NCI-H510A treated with DMSO at 0.1 percent for 48 hours (cell line): ENCODE measurements at places on chromosomes 3 and 15.

DNA sequence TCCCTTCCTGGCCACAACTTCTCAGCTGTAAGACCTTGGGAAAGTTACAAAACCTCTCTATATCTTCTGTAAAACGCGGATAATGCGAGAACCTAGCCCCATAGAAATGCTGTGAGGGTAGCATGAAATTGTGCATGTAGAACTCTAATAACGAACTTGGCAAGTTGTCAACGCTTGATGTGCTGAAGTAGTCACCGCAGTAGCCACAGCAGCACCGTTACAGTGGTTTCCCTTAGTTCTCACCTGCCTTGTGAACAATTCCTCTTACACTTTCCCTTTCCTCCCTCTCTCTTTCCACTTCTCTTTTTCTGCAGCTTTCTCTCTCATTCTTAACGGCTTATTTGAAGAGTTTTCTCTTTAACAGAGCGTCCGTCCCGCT, 447 bp upstream of the SHQ1 start:
- DNase-seq: peak; percentile 63

GRCh38 chr15:57436961-57437360, 60.7 kb downstream of the CGNL1 start:
- no peak for DNase-seq

DNA sequence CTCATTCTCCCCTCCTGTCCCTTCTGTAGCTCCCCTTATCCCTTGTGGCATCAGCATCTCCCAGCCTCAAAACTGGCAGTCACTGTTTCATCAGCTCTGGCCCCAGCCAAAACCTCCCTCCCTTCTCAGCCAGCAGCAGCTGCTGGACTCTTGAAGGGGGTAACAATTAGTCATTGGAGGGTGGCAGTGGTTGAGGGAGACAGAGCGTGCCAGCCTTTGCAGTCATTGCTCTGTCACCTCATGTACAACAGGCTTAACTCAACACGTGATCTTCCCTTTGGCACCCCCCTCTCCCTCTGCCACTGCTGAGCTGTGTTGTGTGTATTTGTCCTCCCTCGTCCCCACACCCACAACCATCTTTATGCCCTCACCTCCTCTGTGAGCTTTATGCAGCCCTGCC, 28.2 kb downstream of the RBP2 start:
- no peak for DNase-seq

DNA sequence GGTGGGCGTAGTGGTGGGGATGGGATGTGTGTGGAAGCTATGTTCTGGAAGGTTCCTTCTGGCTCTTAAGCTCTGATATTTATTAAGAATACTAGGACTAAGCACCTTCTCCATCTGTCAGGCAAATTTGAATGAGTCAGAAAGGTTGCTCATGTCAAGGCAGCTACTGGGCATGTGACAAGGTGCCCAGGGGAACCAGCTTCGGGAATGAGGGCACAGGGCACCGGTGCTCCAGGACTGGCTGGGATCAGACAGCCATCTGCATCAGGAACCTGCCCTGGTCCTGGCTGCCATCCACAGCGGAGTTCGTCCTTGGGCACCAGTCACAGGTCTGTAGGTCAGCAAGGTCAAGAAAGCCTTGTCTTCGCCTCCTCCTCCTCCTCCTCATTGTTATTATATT, 32.5 kb downstream of the CA12 start:
- no peak for DNase-seq

DNA sequence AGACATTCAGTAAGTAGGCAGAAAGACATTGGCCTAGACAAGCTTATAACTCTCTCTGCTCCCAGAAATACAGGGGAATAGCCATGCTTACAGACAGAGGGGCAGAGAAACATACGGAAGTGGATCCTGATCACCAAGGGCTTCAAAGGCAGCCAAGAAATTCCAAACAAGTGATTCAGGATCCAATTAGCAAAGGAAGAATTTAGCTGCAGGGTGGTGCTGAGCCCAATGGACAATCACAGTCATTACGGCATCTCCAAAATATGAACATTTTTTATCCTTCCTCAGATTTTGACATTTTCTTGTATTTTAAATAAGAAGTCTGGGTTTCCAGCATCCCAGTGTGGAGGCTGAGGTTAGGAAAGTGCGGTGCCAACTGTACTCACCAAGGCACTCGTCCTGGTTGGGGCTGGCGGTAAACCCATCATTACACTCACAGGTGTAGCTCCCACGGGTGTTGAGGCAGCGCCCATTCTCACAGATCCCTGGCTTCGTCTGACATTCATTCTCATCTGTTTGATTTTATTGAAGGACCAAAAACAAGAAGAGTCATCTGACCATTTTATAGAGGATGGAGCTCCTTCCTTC, 96.8 kb downstream of the DUT start:
- no peak for DNase-seq

GRCh38 chr15:84598993-84599392, 1.8 kb upstream of the ZSCAN2 start:
- peak; percentile 4 for DNase-seq

- peak; percentile 61 for DNase-seq
Measured at GRCh38 chr3:189687475-189687874, 56.3 kb downstream of the TP63 start.

DNA sequence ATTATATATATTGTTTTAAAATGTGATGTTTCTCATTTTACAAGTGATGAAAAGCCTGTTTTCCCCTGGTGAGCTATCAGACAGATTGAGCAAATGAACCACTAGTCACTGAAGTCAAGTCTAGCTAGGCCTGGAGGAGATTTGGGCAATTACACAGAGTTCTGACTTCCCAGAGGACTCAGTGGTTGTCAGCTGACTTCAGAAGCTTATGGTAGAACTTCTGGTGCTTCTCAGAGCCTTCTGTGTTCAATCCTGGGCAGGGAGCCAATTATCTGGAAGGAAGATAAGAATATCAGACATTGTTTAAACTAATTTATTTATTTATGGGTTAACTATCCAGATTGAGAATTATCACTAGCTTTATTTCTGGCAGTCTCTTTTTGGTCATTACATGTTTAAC, 37.7 kb upstream of the NAALADL2 start:
- DNase-seq: no peak

DNA sequence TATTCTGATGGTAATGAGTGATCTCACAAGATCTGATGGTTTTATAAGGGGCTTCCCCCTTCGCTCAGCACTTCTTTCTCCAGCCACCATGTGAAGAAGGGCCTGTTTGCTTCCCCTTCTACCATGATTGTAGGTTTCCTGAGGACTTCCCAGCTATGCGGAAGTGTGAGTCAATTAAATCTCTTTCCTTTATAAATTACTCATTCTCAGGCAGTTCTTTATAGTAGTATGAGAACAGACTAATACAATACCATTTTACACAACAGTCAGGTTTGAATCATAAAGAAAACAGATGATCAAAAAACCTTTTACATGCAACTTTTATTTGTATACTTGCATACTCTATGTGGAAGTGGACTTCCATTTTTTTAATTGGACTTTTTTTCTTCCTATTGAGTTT, 46.7 kb upstream of the CBLB start:
- DNase-seq: no peak

- no peak for DNase-seq
Measured at GRCh38 chr3:30749230-30749629, 142.8 kb downstream of the TGFBR2 start.

DNA sequence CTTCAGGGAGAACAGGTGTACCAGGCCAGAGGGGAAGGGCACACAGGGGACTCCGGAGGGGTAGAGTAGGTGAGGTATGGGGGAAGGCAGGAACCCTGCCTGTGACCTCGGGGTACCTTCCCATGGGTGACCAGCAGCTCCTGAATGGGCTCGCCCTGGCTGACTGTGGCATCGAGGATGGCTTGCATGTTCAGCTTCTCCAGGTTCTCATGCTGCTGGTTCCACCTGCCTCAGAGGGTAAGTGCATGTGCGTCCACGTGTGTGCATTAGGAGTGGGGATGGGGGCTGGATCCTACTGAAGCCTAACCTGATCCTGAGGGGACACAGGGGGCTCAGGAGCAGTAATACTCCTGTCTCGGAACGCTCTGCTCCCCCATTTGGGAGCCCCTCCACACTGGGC, 524 bp downstream of the ZMYND10 start:
- DNase-seq: no peak

- DNase-seq: no peak
Measured at GRCh38 chr3:53613125-53613524, 118.7 kb downstream of the CACNA1D start.

- no peak for DNase-seq
Measured at GRCh38 chr15:90694987-90695386, 22.2 kb upstream of the BLM start.

DNA sequence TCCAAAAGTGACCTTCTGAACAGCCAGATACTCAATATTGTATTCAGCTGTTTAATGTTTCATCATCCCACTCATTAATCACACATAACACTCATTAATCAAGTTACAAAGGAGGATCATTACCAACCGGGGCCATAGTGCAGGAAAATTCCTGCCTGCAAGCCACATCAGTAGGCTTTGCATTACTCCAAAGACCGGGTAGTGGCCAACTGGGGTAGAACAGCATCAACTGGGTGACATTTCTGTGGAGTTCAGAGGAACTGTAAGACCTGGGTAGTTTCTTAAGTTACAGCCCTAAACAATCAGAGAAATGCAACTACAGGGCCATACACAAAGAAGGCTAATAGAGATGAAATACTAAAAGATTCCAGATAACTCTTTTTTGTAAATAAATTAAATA, 253.1 kb downstream of the WDR72 start:
- DNase-seq: no peak

DNA sequence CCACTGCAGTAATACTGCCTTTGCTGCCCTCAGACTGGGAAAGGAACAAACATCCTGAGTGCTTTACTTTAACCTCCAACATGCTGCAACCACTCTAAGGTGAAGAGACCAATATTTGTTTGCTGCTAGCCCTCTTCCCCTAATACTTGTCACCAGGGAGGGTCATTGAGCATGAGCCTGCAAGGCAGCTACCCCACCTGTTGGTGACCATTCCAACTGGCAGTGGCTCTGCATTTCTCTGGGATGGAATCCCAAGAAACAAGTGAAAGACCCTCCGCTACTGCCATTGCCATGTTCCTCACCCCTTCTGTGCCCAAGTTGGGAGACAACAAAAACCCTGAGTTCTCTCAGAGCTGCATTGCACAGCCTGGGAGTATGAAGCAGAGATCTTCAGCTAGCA, 462.7 kb downstream of the ZBBX start:
- DNase-seq: no peak

- no peak for DNase-seq
Measured at GRCh38 chr3:175655351-175655750, 796.2 kb downstream of the NAALADL2 start.

- no peak for DNase-seq
Measured at GRCh38 chr15:93706495-93707292, 524.7 kb upstream of the MCTP2 start.

DNA sequence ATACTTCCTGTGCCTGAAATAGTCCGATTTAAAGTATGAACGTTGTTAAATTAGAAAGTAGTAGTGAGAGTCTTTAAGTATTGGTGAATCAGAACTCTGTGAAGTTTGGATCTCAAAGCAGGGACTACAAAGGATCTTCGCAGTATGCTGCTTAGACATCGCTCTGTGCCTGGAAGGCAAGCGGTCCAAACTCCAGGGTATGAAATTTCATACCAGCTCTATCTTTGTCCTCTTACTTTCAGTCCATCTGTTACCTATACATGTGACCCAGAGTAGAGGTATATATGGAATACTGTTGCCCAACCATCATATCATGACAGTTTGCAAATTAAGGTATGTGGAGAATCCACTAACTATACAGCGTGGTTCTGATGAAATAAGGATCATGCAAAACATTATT, 34.5 kb downstream of the VPS8 start:
- DNase-seq: no peak

DNA sequence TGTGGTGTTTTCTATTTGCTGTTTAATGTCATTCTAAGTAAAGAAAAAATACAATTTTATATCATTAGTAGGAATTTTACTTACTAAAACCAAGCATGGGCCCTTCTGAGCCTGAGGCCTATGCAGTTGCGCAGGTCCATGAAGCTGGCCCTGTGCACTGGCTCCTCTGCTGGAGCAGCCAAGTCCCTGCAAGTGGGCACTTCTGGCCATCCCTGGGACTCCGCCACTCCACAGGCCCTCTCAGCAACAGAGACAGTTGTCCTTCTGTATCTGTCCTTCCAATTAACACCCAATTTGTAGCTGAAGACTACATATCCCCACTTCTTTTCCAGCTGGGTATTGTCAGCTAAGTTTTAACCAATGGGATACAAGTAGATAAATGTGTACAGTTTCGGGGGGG, 49.9 kb upstream of the RYK start:
- DNase-seq: no peak

DNA sequence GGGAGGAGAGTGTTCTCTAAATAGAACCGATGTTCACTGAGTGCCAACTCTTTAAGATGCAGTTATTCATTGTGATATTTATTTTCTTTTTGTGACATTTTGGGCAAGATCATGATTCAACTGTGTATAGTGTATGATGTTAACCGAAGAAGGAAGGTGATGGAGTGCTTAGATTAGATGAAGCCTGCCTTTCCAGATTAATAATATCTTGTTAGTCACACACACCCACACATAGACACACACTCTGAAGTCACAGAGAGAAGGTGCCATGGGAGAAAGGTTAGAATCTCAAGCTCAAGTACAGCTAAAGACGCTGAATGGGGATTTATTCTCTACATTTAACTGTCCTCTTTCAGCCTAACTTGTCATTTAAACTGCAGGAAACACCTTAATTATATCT, 77.0 kb downstream of the SLC9A9 start:
- DNase-seq: no peak

DNA sequence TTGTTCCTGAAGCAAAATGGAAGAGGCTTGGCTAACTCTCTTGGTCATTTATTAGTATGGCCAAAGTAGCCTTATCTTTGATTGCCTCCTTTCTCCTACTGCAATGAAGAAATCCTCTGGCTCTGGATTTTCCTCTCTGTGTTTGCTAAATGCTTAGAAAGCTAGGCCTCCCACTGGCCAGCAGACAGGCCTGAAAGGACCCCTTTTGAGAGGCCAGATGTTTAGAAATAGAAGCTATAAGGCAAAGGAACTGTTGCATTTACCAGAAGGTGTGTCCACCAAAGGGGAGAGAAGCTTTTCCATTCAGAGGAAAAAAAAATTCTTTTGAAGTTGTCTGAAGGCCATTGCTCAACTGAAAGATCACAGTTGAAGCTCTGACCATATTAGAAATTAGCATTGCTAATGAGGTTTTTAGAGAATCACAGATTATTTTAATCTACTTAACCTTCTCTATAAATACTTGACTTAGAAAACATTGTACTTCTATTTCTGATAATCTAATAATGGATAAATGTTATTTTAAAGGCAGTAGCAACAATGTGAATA, 160.8 kb downstream of the SYNPR start:
- no peak for DNase-seq

- no peak for DNase-seq
Measured at GRCh38 chr3:105764378-105765307, 104.2 kb downstream of the CBLB start.

DNA sequence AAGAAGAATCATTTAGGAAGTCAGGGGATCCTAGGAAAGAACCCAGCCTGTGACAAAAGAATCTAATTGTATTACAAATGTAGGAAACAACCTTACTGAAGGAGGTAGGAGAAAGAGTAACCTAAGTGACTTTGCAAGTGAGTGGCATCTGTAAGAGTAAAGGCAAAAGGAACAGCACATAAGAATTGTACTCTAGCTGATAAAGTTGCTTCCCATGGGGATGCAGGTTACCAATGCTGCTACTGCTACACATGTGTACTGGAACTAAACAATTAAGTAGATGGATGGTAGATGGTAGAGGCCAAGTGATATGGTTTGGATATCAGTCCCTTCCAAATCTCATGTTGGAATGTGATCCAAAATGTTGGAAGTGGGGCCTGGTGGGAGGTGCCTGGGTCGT, 60.8 kb downstream of the OSBPL10 start:
- no peak for DNase-seq

- DNase-seq: no peak
Measured at GRCh38 chr15:29107291-29107890, 162.2 kb downstream of the NSMCE3 start.

GRCh38 chr15:43376017-43376705, 5.3 kb downstream of the TUBGCP4 start:
- DNase-seq: peak; percentile 29
